Progenitor cell of endocrine pancreas (in vitro differentiated cells): ENCODE measurements at places on chromosomes 7 and 10.

- DNase-seq, result no peak
These were observed 663.7 kb upstream of the COBL start for GRCh38 chr7:51980313-51980712.

DNA sequence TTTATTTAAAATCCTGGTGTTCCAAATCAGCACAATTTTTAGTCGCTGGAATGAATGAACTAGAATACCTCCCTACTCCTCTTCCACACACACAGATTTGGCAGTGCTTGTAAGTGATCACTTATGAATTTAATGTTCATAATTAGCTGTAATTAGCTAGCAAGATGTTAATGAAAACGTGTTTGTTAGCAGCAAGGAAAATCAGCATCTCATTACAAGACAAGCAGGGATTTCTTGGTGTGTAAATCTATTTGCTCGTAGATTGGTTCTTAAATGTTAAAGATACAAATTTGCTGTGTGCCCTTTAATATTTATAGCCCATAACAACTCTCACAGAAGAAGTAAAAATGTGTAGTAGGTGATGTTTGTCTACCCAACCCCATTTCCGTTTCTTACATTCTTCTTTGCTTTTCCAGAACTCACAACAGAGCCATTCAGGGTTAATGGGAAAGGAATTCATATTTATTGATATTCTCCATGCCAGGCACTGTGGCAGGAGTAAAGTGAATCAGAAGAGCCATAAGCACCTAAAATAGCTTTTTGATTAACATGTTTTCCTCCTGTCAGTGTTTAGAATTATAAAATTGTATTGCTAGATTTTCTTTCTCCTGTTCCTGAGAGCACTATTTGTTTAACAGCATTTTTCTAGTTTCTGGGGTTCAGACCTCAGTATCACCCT, 49.6 kb downstream of the SEMA3C start:
- no peak for DNase-seq

GRCh38 chr10:26863351-26864076, 2.8 kb upstream of the ABI1 start:
- no peak for DNase-seq

GRCh38 chr10:19169041-19169440, 120.4 kb downstream of the MALRD1 start:
- no peak for DNase-seq

GRCh38 chr7:93142127-93142526, 6.1 kb downstream of the SAMD9L start:
- no peak for DNase-seq

- no peak for DNase-seq
These were observed 35.7 kb upstream of the EBLN1 start for GRCh38 chr10:22253580-22253882.

- no peak for DNase-seq
These were observed 2.7 kb downstream of the SNX13 start for GRCh38 chr7:17937506-17938120.

DNA sequence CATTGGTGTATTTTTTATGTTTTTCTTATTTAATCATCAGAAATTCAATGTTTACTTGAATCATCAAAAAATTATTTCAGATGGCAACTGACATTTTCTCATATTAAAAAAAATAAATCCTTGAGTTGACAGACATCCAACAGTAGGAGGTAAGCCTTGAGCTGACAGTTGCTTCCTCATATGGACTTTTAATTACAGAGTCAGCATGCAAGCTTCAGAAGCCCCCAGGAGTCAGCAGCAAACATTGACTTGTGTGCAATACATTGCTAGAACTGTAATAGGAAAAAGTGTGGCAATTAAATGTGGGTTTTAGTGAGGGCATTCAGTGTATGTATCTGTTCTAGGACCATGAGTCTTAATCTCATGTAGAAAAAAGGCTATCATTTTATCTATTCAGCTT, 62.4 kb upstream of the TAS2R16 start:
- no peak for DNase-seq

- no peak for DNase-seq
These were observed 391.8 kb upstream of the ETV1 start for GRCh38 chr7:14381306-14381705.

DNA sequence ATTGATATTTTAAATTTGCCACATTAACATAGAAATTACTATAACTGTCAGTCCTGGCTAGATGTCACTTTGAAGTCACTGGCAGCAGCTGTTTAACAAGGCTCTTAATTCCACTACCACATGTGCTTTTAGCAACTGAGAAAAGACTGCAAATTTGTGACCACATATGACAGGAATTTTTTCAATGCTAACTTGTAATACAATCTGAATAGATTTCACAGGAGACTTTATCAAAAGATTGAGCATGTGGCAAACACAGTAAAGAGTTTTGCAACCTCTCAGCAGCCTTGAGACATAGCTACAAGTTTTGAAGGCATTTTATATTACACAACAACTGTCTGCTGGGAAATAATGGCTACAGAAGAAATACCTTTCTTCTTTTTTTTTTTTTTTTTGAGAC, 73.0 kb downstream of the MICU1 start:
- no peak for DNase-seq

DNA sequence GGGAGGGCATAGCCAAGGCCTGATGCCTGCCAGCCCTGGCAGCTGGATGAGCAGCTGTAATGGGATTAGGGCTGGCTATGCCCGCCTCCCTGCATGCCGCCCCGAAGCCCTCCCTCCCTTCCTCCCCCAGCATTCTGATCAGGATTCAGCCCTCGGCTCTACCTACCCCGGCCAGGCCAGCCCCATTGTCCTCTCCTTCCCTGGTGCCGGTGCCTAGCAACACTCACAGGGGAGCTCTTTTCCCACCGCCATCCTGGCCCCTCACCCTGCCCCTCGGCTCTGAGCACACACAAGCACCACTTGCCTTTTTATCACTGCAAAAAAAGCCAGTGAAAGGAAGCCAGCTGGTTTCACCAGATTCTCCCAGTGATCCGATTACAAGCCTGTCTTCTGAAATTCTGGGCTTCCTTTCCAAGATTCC, 9.0 kb upstream of the ADCYAP1R1 start:
- DNase-seq, result no peak

- DNase-seq, result no peak
These were observed 141.1 kb downstream of the SPAG6 start for GRCh38 chr10:22486431-22486830.

DNA sequence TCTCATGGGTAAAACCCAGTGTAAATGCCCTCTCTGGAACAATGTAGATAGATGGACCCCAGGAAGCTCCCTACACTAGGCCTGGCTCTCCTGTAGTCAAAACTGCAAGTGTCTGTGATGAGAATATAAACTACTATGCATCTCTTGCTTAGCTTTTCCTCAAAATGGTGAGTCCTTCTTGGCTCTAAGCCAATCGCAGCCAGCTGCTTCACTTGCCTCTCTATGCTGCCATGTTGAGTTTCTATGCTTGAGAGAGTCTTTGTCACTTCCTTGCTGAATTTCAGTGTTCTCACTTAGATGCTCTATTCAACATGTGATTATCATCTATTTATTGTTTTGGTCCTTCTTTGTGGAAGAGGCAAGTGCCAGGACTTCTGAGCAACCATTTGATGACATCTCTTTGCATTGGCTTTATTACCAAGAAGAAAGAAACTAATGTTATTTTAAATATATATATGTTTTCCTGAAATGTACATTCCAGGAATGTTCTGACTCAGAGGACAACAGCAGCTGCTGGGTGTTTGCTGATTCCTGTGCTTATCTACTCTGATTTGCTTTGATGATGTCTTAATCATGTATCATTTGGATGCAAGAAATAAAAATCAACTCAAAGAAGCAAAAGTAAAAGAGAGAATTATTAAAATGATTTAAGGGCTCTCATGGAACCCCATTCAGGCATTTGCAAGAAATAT, 16.6 kb downstream of the TAS2R40 start:
- no peak for DNase-seq
